SW480 (cell line): ENCODE measurements at places on chromosomes 4 and X.

- peak; percentile 11 for DNase-seq
Observed at GRCh38 chr4:88672987-88673386, 24.6 kb downstream of the NAP1L5 start.

- DNase-seq = no peak
Observed at GRCh38 chrX:115018040-115018647, 728 bp upstream of the IL13RA2 start.

DNA sequence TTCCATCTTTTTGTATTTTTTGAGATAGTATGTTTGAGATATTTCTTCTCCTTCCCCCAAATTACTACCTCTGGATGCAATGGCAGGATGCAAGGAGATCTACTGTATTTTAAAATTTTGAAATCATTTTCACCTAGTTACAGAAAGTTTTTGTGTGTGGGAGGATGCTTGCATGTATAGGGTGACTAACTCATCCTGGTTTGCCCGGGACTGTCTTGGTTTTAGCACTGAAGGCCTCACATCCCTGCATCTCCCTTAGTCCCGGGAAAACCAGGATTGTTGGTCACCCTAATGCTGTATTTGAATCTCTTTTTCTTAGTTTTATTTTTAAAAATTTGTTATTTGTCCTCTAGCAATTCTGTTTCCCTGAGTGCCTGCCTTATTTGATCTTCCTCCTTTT lies 12.1 kb downstream of the SUPT20HL2 start:
- DNase-seq = no peak

- no peak for DNase-seq
Observed at GRCh38 chrX:138018145-138018799, 452.3 kb downstream of the ZIC3 start.

DNA sequence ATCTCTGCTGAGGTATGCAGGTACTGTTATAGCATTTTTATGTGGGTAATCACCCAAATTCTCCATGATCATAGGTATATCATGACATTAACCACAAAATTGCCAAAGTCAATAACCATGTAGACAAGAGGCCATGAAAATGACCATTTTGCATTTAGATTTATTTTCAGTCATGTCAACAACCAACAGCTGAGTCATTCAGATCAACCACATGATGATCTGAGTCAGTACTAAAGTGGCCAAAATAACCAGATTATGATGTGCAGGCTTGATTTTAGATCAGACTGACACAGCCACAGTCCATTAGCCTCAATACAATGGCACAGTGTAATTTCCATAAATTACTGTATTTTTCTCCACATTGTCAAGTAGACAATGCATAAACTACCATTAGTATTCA lies 240.5 kb downstream of the GRIA3 start:
- DNase-seq = no peak

- DNase-seq = no peak
Observed at GRCh38 chr4:87097075-87097474, 123.3 kb downstream of the KLHL8 start.

DNA sequence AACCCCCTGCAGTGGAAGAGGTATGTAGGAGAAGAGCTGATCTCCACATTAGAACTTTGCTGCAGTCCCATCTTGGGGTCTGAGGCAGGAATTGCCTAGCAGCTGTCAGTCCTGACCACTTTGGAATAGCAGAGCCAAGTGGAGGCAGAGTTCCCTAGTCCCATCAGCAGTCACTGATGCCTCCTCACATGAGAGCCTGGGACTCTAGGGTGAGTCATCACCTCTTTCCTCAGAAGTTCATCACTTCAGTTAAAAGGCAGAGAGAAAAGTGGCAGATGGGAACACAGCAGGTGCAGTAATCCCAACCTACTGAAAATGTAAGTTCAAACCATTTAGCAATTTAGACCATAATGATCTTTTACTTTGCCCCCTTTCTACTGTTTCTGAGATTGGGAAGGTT lies 73.9 kb upstream of the MED14 start:
- no peak for DNase-seq

DNA sequence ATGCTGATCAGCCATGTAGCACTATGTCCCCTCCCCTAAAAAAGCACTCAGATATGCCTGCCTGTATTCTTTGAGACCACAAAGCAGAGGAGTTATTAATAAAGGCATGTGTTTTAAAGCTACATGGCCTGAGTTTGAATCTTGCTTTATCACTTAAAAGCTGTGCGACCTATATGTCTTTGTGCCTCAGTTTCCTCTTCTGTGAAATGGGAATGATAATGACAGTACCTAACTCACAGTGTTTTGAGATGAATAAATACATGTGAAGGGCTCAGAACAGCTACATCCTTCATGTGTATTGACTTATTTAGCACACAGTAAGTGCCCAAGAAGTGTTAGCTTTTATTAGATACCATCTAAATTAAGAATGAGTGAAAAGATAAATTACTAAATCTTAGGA lies 180.0 kb downstream of the WDFY3 start:
- no peak for DNase-seq

GRCh38 chr4:5926598-5926997 lies 33.7 kb upstream of the CRMP1 start:
- DNase-seq = no peak

DNA sequence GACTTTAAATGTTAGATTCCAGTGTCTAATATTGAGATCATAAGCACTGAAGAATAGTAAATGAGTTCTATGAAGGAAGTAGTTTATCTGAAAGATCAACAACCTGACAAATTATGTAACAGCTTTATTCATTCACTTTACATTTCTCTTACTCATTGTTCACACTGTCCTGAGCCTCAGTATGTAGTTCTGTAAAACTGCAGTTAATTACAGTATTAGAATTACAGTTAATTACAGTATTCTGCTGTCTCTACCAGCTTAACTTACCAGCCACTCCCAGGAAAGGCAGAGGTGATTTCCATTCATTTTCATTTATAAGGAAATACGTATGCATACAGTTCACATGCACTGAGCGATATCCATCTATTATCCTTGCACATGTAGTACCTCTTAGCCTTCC lies 32.7 kb downstream of the NFKB1 start:
- no peak for DNase-seq

- DNase-seq = peak; percentile 77
Observed at GRCh38 chrX:153926858-153927671, 1.0 kb upstream of the ARHGAP4 start.
